ENCODE measurements at places on chromosomes 2 and 18.

- DNase-seq, result no peak
Observed at GRCh38 chr2:236602678-236603077, 33.1 kb downstream of the ACKR3 start.

GRCh38 chr2:241088376-241088775, 13.7 kb downstream of the MTERF4 start:
- no peak for DNase-seq

- no peak for DNase-seq
Observed at GRCh38 chr2:229446350-229446749, 175.3 kb upstream of the PID1 start.

DNA sequence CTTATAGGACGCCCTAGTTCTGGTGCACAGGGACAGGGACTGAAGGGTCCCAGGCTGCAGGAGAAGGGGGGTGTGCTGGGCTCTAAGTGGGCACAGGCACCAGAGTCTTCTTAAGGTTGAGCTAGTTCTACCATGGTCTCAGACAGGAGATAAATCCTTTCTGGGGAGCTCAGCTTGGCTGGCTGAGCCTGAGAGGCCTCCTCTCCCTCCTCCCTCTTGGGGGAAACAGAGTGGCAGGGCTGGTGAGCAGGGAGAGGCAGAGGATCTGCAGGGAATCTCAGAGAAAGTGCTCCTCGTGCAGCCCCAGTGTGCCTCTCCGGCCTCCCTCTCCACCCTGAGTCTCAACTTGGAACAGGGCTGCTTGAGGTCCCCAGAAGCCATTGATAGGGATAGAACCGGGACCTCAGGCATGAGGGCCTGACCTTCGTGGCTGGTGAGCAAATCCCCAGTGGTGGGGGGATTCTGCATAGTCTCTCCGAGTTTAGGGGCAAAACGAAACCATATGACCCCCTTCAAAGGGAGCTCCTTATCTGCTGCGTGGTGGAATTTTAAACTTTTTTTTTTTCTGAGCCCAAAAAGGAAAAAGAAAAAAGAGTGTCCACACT, 2.0 kb downstream of the GDF7 start:
- no peak for DNase-seq

GRCh38 chr2:14826518-14826917, 194.0 kb downstream of the LRATD1 start:
- DNase-seq, result no peak

- DNase-seq, result no peak
Observed at GRCh38 chr18:62852851-62853250, 137.5 kb downstream of the PHLPP1 start.

DNA sequence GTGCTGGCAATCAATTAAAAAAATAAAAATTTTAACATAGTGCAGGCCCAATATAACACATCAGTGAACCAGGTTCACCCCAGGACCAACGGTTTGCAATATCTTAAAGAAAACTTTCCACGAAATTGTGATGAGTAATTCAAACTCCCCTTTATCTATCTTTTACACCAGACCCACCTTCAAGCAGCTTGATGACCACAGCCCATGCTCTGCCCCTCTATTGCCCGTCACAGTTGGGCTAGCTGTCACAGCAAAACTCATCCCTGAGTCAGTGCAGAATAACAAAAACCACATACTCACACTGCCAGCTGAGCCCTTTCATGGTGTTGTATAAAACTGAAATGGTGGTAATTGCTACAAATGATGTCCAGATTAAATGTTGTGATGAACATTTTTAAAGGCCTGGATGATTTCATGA, 112.5 kb upstream of the CREB1 start:
- no peak for DNase-seq

DNA sequence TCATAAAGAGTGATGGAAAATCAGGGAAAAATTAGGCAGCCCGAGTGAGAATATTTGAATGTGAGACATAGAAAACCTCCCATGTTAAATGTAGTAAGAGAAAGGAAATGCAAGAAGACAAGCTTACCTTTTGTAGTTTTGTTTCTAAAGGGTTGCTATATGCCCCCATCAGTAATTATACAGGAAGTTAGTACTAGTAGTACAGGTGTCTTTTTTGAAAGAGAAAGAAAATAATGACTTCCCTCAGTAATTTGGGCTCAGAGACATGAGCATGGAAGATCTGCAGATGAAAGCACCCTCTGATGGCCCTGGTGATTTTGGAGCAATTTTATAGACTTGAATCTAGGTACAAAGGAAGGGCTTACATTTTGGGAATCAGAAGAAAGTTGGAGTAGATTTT, 80.8 kb downstream of the RHBDD1 start:
- DNase-seq, result no peak

DNA sequence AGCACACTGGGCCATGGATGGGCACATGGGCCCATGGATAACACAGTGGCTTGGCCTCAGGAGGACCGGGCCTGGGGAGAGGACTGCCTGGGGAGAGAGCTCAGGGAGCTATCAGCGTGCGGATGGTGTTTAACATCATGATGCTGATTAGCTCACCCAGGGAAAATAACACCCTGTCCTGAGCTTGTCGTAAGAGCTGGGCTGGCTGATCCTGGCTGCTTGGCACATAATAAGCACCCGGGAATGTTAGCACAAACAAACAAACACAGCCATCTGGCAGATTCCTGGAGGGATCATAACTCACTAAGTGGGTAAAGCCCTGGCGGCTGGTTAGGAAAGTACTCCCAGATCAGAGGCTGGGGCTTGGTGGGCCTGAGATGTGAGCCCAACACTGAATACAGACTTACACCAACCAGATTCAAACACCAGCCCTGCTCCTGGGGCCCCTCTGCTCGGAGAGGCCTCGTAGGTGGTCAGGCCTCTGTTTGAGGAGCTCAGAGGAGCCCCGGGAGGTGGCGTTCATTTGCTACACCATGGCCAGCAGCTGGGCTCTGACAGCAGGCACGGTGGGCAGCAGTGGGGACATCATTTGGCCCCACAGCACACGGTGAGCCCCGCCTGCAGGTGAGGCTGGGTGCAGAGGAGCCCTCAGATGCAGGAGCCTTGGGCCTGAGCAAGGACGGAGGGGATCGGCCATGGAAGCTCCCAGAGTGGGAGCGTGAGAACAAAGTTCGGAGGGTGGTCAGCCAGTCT, 193.4 kb upstream of the HDAC4 start:
- no peak for DNase-seq

DNA sequence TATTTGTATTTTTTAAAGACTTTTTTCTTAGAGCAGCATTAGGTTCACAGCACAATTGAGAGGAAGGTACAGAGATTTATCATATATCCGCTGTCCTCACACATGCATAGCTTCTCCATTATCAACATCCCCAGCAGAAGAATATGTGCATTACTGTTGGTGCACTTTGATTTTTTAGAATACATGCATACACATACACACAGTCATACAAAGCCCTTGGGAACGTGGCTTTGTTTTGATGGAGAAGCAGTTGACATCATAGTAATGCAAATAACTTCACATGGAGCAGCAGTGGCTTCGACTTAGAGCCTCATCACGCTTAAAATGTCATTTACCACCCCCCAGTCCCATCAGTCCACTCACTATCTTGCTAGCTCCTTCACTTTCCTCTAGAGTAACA, 26.5 kb downstream of the CYP26B1 start:
- no peak for DNase-seq

DNA sequence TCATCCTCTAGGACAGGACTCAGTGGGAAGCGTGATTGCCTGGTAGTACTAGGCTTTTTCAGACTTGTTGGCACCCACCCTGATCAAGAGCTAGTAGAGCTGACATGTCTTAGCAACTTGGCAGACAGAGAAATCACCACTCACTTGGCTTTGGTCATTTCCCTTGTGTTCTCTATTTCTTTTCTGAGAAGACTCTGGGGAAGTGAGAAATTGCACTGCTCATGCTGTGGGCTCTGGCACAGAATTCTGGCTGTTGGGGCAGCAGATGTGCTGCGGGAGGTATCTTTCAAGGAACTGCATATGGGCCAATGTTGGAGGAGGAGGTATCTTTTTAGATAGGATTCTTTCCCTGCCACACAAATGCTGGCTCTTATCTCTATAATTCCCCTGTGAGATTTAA, 529.1 kb upstream of the MEX3C start:
- no peak for DNase-seq

DNA sequence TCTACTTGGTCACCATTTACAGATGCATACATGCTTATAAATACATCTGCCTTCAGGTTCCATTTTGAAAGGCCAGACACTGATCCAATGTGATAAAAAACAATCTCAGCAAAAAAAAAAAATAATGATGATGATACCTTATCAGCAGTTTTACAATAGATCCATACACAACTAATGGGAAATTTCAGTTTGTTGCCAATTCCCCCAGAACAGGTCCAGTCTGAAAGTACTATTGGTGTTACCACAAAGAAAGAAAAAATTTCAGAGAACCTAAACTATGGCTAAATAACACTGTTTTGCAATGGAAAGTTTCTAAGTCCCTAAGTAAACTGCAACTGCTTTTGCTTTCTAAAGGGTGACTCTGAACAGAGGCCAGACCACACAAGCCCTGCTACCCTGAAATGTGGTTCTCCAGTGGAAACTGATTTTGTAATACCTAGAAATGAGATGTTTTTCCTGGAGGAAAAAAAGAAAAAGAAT, 54.1 kb downstream of the LPIN2 start:
- DNase-seq, result no peak

DNA sequence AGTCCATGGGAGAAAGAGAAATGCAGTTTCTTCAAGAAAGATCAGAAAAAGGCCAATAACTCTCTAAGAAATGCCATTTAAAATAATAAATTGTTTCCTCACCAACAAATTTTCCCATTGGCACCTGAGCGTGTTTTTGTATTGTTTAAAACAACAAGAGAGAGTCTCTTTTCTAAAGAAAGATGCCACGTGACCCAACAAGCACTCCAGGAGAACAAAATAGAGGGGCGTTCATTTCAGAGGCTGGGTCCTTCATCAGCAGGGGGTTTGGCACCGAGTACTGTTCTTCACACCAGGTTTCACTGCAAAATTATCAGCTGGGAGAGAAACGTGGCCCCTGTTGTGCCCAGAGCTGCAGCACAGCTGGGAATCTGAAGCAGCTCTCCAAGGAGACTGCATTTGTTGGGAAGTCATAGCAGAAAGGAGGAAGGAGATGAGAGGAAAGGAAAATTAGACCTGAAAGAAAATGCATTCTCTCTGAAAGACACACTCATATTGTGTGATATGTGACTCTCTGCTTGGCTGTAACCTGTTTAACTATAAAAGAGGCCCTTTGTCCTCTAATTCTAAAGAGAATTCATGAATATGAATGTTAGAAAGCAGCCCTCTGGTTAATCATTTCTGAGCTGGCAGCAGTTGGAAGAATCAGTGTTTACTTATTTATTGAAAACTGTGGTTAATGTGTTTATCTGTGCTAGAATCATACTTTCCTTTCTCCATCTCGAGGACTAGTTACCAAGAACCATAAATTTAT, 205.3 kb upstream of the CDH20 start:
- DNase-seq, result no peak

DNA sequence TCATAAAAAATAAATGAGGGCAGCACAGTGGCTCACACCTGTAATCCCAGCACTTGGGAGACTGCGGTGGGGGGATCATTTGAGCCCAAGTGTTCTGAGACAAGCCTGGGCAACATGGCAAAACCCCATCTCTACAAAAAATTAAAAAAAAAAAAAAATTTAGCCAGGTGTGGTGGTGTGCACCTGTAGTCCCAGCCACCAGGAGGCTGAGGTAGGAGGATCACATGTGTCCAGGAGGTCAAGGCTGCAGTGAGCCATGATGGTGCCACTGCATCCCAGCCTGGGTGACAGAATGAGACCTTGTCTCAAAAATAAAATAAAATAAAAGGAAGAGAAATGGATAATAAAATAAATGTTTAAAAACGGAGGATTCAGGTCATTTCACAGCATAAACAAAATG, 113.5 kb downstream of the ATAD2B start:
- DNase-seq, result no peak

DNA sequence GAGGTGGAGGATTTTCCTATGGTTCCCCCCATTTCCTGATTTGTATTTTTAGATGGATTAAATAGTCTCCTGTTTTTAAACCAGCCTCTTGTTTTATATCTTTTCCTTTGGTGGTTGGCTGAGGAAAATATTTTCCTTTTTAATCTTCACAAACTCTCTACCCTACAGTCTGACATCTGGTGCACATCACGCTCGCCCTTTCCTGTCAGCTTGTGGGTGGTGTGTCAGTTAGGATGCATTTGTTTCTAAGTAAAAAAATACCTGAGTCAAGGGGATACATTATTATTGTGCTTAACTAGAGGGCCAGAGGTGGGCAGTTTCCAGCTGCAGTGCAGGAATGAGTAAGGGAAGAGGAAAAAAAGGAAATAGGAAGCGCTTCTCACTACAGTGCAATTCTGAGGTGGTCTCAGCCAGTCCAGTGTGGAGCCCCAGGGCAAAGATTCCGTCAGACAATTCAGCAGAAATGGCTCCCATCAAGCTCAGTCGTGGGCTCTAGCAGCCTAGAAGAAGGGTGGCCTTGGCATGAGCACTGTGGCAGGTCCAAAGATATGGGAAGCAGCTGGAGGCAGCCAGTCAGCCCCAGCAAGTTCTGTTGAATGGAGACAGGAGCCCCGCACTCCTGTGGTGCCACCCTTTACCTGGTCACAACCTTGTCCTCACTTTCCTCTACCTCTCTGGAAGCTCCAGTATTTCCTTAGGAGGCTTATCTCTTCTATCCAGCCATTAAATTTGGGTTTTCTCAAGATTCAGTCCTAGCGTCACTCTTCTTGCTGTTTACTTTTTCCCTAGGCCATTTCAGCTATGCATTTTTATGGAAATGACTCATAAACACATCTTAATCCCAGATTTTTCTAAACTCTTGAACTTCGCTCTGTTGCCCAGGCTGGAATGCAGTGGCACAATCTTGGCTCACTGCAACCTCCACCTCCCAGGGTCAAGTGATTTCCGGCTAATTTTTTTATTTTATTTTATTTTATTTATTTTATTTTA, 18.5 kb downstream of the SFTPB start:
- DNase-seq, result no peak

DNA sequence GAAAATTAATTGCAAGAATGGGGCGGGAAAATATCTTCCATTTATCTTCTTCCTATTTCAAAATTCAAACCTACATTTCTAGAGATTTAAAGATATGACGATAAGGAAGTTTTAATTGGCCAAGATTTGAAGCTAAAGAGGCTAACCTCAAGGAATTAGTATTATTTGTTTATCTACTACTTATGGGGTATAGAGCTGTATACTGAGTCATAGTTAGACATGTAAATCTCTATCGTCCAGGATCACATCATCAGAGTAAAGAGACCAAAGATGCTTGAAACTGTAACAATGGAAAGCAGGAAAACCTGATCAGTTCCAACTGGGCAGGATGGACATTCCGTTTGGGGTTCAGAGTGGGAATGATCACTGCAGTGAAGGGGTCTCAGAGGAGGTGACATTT, 95.2 kb upstream of the KLF7 start:
- no peak for DNase-seq

- DNase-seq, result no peak
Observed at GRCh38 chr2:199810422-199811171, 40.4 kb downstream of the FTCDNL1 start.

DNA sequence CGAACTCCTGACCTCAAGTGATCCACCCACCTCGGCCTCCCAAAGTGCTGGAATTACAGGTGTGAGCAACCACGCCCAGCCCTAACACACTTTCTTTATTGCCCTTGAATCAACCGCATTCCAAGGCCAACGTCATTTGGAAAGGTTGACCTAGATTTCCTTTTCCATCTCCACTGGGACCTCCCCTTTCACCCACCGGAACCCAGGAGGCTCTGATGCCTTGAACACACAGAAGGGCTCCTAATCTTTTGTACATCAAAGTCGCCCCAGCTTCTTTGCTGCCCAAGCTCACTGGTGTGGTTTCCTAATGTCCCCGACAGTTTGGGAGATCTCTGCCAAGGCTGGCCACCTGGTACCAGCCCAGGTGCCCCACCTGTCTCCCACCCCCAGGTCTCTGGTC, 46.2 kb upstream of the CAB39 start:
- DNase-seq, result no peak

Data from HuH-7.5 (cell line).